ENCODE measurements at places on chromosomes 2 and 18.

GRCh38 chr2:61426267-61426897 is 44.5 kb downstream of the USP34 start:
- DNase-seq = peak; percentile 49

DNA sequence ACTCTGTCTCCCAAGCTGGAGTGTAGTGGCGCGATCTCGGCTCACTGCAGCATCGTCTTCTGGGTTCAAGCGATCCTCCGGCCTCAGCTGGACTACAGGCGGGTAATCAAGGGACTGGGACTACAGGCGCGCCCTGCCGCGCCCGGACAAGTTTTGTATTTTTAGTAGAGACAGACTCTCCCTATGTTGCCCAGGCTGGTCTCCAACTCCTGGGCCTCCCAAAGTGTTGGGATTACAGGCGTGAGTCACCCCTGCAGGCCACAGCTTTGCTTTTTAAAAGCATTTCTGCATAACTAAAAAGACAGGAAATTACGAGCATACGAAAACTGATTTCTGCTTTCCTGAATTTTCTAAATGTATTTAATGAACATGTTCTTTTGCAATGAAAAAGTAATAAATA is 916 bp upstream of the OSBPL1A start:
- DNase-seq = no peak

GRCh38 chr2:152646264-152646663 is 71.0 kb downstream of the PRPF40A start:
- DNase-seq = no peak

GRCh38 chr2:8264981-8265380 is 416.9 kb upstream of the ID2 start:
- DNase-seq = no peak

- DNase-seq = peak; percentile 50
These were observed 12.3 kb upstream of the SNTG2 start for GRCh38 chr2:938181-939005.

GRCh38 chr2:155310589-155310988 is 612.1 kb downstream of the KCNJ3 start:
- peak; percentile 50 for DNase-seq

GRCh38 chr2:119319593-119319992 is 47.0 kb downstream of the C2orf76 start:
- no peak for DNase-seq

- no peak for DNase-seq
These were observed 6.3 kb upstream of the EMILIN2 start for GRCh38 chr18:2840521-2840920.

- no peak for DNase-seq
These were observed 47.0 kb downstream of the KIF5C start for GRCh38 chr2:148922062-148922461.

DNA sequence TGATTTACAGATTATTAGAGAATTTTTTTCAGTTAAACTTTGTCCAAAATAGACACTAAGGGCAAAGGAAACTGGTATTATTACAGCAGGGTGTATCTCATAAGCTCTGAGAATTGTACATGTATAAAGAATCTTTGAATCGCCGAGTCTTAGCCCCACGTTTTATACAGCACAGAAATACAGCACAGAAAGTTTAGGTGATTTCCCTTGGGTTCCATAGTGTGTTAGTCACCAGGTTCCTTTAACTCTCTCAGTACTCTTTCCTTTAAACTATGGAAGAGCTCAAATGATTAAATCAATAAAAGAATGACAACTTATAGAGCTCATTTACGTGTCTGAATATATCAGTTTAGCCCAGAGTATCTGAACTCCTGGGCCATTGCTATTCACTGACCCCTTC is 256.8 kb downstream of the NEDD4L start:
- peak; percentile 26 for DNase-seq

GRCh38 chr2:73611867-73612266 is 30.4 kb downstream of the NAT8 start:
- peak; percentile 27 for DNase-seq

GRCh38 chr2:10538224-10538894 is 90.2 kb upstream of the ODC1 start:
- DNase-seq = peak; percentile 93

- DNase-seq = no peak
These were observed 81.0 kb downstream of the TPO start for GRCh38 chr2:1494257-1494656.

DNA sequence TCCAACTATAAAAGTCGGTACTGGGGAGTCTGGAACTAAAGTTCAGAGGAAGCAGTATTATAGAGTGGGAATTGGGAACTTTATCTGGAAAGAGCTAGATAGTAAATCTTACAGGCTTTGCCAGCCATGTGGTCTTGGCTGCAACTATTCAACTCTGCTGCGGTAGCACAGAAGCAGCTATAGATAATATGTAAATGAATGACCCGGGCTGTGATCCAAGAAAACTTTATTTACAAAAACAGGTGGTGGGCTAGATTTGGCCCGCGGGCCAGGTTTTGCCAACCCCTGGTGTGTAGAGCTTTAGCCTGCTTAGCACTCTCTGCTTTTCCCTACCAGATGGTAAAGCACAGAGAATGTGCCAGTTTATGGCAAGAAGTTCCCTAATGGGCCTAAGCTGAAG is 70.8 kb downstream of the TNP1 start:
- DNase-seq = no peak

DNA sequence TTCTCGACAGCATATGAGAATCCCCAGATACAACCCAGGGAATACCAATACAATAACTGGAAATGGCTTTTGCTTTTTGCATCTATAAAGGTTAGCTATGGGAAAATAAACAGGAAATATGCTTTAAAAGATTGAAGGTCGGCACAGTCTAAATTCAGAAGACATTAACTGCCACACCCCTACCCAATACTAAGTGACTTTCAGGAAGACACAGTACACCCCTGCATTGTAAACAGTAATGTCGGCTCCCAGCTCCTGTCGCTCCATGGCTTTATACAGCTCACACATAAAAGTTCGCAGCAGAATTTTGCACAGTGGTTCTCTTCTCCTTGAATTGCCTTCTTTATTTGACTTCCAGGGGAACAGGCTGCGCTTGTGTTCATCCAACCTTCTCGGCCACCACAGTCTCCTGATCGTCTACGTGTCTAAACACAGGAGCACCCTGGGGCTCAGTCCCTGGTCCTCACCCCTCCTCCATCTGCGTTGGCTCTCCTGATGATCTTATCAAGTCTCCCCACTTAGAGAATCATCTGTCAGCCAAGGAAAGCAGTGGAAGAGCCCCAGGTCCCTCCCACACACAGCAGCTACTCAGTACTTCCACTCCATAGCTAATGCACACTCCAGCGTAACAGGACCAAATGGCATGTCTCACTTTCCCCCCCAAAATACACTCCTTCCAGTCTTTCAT is 22.7 kb downstream of the CYB5A start:
- DNase-seq = no peak

- peak; percentile 13 for DNase-seq
These were observed 49.9 kb downstream of the DHRS9 start for GRCh38 chr2:169119123-169119760.

GRCh38 chr2:232493701-232494474 is 6.3 kb upstream of the ECEL1 start:
- no peak for DNase-seq

DNA sequence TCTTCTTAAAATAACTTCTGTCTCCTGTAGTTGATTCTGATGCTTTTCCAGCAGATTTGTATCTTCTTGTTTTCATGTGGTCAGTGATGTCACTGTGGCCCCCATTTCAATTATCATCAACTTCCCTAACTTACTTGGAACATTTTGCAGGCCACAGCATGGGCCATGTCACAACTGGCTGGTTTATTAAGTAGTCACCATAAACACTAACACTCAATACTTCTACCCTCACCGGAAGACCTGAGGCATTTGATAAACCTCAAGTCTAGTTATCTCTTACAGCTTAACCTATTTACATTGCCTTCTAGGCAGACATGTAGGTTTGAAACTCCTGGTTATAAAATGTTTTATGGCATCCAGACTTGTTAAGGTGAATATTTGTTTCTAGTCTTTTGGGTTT is 37.4 kb upstream of the PROKR1 start:
- DNase-seq = no peak

Measured in kidney tubule cell (primary cell).